B cell (primary cell): ENCODE measurements at places on chromosomes 3 and 15. TPM values are rescaled to one million over a fixed set of nuclear protein-coding genes. Genes with fewer than 3 reads are reported as not detected.

GOLGA6L4 gene
- total RNA-seq = 1.9 and 3.9 TPM in 2 replicates

GHSR gene
- total RNA-seq = not detected in 2 replicates

- no peak for DNase-seq
These were observed 405.4 kb upstream of the TBL1XR1 start for GRCh38 chr3:177602601-177603147.

DNA sequence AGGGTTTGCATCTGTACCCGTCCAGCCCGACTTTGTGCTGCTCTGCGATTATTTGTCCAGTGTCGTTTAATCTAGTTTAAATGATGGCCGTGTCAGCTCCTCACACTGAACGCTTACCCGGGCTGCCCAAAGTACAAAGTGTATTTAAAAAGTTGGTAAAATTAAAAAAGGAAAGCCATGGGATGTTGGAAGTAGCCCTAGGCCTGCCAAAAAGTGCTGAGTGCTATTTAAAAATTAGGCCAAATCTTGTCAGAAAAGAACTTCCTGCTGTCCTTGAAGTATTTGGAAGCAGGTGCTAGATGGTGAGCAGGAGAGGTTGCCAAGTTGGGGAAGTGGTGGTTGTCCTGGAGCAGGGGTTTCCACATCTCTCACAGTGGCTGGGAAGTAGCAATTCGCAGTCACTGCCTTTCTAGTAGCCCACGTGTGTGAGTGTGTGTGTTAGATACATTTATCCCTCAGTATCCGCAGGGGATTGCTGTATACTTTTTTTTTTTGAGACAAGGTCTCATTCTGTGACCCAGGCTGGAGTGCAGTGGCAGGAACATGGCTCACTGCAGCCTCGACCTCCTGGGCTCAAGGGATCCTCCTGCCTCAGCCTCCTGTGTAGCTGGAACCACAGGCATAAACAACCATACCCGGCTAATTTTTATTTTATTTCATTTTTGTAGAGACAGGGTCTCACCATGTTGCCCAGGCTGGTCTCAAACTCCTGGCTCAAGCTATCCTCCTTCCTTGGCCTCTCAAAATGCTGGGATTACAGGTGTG, 664 bp downstream of the PPCDC start:
- no peak for DNase-seq

DNA sequence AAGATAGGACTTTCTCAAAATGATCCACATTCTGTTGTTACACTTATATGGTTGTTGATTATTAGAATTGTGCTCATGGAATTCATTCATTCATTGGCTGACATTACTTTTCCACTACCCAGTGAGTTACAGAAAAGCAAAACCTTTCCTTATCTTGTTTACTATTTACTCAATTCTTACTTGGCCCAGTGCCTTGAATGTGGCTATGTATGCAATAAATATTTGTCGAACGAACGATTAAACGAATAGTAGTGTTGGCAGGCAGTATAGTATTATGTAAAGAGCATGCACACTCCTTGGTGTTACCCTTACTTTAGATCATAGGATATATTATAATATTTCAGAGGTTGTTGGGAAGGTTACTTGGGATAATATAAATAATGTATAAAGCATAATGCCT, 31.0 kb downstream of the CTDSPL2 start:
- DNase-seq = no peak
